ENCODE measurements at places on chromosomes 6 and 20. TPM values are rescaled to one million over a fixed set of nuclear protein-coding genes. Genes with fewer than 3 reads are reported as not detected.

The MLN gene
- not detected for total RNA-seq

The DLK2 gene
- 1.2 TPM for total RNA-seq

The SEMG1 gene
- total RNA-seq = not detected

- DNase-seq = no peak
These were observed 13.3 kb downstream of the PMEPA1 start for GRCh38 chr20:57696401-57696961.

The FBXO5 gene
- 2.4 TPM for total RNA-seq

The ZC3H12D gene
- 0.42 TPM for total RNA-seq

- no peak for DNase-seq
These were observed 914.1 kb upstream of the GJE1 start for GRCh38 chr6:141218583-141218982.

DNA sequence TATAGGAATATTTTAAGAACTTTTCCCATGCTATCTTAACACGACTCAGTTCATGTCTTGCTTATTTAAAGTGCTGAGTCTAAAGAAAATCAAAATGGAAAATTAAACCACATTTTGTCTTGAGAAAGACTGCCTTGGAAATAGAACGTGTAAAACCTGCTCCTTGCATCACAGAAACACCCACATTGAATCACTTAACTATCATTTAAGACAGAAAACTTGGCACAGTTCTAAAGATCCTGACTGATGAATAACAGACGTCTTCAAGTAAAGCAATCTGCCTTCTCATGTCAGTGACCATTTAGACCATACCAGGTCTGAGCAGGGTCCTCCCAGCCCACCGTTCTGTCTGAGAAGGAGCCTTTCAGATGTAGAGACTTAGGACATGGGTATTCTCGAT is 7.4 kb downstream of the PERP start:
- DNase-seq = no peak

The SGK2 gene
- 0.32 TPM for total RNA-seq

DNA sequence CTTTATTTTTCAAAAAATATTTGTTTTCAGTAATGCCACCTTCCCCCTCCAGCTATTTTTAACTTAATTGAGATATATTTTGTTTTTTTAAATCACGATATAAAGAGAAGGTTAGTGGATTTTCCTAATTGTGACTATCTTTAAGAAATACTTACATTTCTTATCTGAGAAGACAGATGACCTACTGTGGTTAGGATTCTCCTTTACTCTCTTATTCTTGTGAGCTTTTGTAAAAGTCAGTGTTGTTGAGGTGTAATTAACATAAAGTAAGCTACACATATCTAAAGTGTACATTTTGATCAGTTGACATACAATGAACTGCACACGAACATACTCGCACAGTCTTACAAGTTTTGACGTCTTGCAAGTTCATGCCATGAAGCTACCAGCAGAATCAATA is 144.7 kb downstream of the FARS2 start:
- DNase-seq = no peak

- DNase-seq = no peak
These were observed 15.5 kb downstream of the MYBL2 start for GRCh38 chr20:43682446-43682845.

DNA sequence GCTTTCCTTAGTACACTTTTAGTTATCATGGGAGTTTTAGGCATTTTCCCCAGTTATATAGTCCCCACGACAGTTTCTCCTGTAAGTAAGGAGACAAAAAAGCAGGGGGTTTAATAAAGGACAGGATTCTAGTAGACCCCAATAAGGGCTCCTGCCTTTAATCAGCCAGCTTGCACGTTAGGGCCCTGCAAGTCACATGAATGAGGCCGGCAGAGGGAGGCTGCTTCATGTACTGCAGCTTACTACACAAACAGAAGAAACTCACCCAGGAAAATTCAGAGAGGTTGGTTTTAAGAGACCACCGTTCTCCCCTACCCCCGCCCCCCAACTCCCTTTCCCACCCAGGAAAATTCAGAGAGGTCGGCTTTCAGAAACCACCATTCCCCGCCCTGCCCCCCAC is 229.7 kb upstream of the MOCS1 start:
- DNase-seq = no peak

DNA sequence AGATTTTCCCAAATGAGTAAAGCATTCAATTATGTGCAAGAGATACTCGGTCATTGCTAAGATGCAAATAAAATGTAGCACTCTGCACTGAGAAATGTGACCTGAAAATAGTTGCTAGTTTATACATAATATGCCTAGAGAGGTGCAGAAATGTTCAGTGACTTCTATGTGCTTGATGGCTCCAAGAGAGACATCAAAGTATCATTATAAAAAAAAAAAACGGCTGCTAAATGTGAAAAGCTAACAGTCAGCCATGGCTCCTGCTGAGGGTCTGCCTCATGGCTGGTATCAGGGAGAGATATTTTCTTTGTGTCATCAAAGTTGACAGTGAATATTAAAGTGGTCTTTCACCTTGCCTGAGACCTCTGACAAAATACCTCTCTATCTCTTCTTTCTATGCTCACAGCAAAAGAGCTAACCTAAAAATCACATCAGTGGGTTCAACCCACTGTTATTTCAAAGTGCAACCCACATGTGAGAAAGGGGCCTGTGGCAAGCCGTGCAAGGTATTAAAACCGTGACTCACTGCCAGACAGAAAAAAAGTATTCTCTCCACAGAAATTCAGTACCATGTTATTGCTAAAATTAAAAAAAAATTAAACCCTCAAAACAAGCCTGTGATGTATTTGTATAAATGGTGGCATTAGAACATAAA is 259.0 kb downstream of the HIVEP2 start:
- no peak for DNase-seq

The TMEM74B gene
- total RNA-seq = 4.1 TPM

GRCh38 chr20:53660947-53661381 is 67.3 kb upstream of the ZNF217 start:
- DNase-seq = no peak

- DNase-seq = no peak
These were observed 45.3 kb downstream of the FGD2 start for GRCh38 chr6:37050854-37051137.

The AGER gene
- 3.0 TPM for total RNA-seq

DNA sequence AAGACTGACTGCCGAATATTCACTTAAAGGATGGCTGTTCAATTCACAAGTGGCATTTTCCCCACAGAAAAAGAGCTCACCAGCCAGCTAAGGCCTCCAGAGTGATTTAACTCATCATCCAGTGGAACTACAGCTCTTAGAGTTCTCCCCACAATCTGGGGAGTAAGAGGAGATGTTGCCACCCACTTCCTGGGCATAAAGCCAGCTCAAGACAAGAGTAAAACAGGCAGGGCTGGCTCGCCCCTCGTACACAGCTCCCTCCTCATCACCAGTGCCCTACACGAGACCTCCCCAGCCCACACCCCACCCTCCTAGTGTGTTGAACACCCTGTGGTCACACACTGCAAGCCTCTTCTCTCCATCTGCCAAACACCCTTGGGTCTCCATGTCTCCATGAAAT is 47.2 kb upstream of the IPCEF1 start:
- no peak for DNase-seq

DNA sequence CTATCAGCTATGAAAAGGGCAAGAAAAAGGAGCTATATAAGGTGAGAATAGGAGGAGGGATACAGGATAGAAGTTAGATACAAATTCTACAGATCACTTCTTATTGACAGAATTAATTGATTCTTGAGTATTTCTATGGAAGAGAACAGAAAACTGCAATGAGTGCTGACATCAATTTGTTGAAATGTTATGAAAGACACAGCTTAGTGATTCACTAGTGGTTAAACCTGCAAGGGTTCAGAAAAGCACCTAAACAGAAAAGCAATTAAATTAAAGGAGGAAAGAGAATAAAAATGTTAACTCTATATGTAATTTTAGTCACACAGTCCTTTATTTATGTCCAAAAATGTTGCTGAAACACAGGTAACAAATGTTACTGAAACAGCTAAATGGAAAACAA is 254.4 kb upstream of the RUNX2 start:
- no peak for DNase-seq

The SLC32A1 gene
- total RNA-seq = not detected

DNA sequence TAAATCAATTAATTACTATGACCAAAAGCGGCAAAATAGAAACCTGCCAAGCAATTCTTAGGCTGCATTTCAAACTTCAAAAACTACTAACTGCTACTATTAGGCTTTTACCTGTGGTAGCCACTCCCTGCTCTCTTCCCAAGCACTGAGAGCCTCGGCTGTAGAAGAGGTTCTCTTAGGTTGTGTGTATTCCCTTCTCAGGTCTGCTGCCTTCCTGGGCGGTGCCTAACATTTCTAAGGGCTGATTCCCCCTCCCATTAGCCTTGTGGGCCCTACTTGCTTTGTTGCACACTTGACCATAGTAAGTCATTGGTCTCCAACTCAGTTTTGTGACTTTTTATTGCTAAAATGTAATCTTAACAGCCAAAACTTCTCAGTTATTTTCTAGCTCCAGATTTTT is 146.1 kb upstream of the C6orf118 start:
- no peak for DNase-seq

DNA sequence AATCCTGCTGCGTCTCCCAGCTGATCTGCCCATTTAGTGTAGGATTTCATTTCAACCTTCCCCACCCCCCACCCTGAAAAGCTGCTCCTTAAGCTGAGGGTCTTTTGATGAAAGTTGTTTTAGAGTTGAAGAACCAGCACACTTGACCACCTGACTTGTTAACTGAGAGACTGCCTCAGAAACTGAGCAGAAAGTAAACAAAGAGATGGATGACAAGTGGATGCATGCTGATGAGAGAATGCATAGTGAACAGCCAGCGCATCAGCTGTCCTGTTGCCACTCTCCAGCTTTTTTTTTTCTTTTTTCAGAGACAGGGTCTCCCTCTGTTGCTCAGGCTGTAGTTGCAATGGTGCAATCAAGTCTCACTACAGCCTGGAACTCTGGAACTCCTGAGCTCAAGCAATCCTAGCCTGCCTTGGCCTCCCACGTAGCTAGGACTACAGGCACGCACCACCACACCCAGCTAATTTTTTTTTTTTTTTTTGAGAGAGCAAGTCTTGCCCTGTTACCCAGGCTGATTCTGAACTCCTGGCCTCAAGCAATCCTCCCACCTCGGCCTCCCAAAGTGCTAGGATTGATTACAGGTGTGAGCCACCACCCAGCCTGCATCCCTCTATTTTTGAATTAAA is 9.5 kb downstream of the RPL10A start:
- no peak for DNase-seq

- no peak for DNase-seq
These were observed 128.2 kb upstream of the AFDN start for GRCh38 chr6:167698540-167698939.

- DNase-seq = no peak
These were observed 40.3 kb downstream of the KIF6 start for GRCh38 chr6:39684790-39685488.

- no peak for DNase-seq
These were observed 327.3 kb downstream of the PTPRT start for GRCh38 chr20:42862446-42862845.

DNA sequence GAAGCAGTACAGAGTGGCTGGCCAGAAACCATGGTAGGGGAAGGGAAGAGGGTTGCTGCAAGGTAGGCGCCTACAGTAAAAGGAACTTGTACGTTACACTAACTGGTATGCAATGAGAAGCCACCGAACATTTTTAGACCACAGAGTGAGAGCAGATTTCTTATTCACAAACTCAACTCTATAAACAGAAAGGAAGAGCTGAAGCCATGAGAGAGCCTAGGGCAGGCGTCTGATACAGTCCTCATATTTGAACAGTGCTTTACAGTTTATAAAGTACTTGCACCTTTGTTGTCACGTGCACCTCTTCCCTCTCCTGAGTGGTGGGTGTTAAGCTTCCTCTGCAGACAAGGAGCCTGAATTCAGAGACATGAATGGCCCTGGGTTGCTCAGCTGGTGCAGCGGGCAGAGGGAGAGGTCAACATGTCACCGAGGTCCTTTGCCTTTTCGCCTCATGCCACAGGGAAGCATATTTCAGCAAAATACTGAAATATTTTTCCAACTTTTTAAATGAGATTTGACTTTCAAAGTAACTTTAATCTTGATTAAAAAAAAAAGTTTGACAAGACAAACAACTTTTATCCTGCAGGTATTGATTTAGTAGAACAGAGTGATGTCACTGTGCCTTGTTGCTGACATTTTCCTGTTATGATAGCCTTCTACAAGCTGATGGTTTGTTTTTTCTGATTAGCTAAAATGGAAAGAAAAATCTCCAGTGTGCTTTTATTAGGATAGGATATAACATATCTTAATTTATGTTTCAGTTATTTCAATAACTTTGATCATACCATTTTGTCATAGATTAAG is 23.8 kb downstream of the UST start:
- no peak for DNase-seq

DNA sequence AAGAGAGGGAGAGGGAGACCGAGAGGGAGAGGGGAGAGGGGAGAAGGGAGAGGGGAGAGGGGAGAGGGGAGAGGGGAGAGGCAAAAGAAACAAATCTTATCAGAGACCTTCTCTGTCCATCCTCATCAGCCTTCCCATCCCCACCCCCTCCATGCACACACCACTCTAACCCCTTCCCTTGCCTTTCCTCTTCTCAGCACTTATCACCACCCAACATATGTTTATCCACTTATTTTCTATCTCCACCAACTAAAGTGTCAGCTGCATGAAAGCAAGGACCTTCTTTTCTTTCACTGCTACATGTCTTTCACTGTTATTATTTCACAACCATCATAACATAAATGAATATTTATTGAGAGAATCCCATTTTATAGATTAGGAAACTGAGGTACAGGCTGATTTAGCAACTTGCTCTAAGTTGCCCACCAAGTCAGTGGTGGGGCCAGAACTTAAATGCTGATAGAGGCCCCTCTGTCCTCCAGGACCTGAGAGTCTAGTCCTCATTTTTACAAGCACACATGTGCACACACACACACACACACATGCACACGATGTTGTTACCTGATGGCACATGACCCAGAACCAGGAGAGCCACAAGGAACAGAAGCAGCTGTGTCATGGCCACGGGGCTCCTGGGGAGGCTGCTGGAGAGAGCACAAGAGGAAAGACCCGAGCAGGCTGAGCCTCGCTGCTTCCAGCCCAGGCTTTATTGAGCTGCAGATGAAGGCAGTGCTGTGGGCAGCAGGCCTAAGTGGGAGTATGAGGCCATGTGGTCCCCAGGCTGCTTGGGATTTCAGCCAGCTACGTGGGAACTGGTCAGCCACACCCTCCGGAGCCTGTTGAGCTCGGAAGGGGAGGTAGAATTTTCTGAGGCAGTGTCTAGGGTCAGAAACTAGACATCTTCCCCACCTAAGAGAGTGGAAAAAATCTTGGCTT is 2.3 kb downstream of the DEFB124 start:
- DNase-seq = peak; percentile 49

- no peak for DNase-seq
These were observed 45.3 kb upstream of the ZNF184 start for GRCh38 chr6:27517928-27518787.

- no peak for DNase-seq
These were observed 110.0 kb downstream of the GPX5 start for GRCh38 chr6:28635547-28636158.

GRCh38 chr20:59665656-59666555 is 61.6 kb downstream of the PHACTR3 start:
- no peak for DNase-seq

GRCh38 chr6:150495126-150495525 is 104.6 kb upstream of the PLEKHG1 start:
- DNase-seq = no peak
